Left lobe of liver (tissue), 2 donors: ENCODE measurements at places on chromosomes 2 and 18. TPM values are rescaled to one million over a fixed set of nuclear protein-coding genes. Genes with fewer than 3 reads are reported as not detected.

LRP2 gene
- total RNA-seq = 0.91 TPM

IL36G gene
- 0.20 TPM for total RNA-seq

RGPD4 gene
- not detected for total RNA-seq

ABCG5 gene
- total RNA-seq = 57.0 TPM

TLX2 gene
- 0.08 TPM for total RNA-seq

KCNK3 gene
- 0.43 TPM for total RNA-seq

TCF4 gene
- total RNA-seq = 8.7 TPM

IL18RAP gene
- 0.45 TPM for total RNA-seq

GDF7 gene
- 3.5 TPM for total RNA-seq

UGT1A4 gene
- 454 TPM for total RNA-seq

- peak; percentile 72 for DNase-seq
Observed at GRCh38 chr2:127675331-127676261, at the start of gene LIMS2. Gene LIMS2, minus strand, starts transcription at chr2:127675530. Its CDS starts 506 bp downstream, at chr2:127675024.

DNA sequence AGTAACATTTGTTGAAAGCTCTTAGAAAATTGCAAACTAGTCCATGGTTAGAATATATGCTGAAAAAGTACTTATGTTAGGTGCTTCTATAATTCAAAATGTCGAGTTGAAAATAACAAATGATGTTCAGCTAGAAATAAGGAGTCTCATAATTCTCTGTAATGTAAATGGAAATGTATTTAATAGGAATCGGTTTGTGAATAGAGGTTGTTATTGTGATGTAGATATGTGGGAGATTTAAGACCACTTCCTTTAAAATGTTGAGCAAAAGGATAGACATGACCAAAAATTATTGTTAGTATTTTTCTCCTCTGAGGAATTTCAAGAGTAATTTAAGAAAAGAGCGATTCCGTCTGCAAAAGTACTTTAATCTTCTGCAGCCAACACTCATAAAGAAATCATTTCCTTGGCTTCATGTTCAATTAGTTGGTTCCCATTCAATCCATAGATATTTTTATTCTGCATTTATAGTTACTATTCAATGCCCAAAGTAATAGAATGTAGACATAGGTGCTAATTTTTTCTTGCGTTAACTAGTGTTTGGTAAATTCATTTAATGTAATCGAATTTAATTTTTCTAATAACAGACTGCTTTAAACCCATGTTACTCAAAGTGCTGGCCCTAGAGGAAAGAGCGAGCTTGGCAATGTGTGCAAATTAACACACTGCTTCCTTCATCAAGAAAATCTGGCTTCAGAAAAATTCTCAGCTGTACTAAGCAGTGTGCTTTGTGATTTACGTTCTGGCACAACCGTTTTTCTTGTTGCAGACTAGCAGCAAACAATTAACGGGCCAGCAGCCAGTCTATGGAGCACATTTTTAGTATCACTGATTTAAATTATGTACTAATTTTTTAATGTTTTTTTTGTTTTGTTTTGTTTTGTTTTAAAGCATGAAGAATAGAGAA is 32.2 kb downstream of the FN1 start:
- no peak for DNase-seq

GRCh38 chr18:6795307-6795706 is 65.8 kb downstream of the ARHGAP28 start:
- no peak for DNase-seq

DNA sequence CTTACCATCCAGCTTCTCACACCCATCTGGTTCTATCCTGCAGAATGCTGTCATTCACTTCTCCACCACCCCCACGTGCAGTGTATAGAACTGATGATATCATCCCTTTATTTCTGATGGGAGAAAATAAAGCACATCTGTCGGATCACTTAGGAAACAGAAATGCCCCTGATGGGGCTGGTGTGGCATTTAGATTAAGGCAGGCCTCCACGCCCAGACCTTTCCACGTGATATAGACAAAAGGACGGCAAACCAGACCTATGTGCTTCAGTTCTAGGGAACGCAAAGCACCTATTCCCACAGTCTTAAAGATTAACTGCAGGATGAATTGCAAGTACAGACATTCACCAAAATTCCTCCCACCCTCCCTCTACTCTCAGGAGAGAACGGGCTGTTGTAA is 27.6 kb upstream of the CABLES1 start:
- no peak for DNase-seq

GRCh38 chr18:48203288-48203945 is 205.8 kb downstream of the ZBTB7C start:
- no peak for DNase-seq

- no peak for DNase-seq
Observed at GRCh38 chr2:110973262-110973661, 147.5 kb upstream of the BCL2L11 start.

GRCh38 chr18:1104181-1104881 is 199.7 kb downstream of the ADCYAP1 start:
- no peak for DNase-seq

GRCh38 chr2:26355038-26355995 is 8.7 kb upstream of the ADGRF3 start:
- DNase-seq = no peak

DNA sequence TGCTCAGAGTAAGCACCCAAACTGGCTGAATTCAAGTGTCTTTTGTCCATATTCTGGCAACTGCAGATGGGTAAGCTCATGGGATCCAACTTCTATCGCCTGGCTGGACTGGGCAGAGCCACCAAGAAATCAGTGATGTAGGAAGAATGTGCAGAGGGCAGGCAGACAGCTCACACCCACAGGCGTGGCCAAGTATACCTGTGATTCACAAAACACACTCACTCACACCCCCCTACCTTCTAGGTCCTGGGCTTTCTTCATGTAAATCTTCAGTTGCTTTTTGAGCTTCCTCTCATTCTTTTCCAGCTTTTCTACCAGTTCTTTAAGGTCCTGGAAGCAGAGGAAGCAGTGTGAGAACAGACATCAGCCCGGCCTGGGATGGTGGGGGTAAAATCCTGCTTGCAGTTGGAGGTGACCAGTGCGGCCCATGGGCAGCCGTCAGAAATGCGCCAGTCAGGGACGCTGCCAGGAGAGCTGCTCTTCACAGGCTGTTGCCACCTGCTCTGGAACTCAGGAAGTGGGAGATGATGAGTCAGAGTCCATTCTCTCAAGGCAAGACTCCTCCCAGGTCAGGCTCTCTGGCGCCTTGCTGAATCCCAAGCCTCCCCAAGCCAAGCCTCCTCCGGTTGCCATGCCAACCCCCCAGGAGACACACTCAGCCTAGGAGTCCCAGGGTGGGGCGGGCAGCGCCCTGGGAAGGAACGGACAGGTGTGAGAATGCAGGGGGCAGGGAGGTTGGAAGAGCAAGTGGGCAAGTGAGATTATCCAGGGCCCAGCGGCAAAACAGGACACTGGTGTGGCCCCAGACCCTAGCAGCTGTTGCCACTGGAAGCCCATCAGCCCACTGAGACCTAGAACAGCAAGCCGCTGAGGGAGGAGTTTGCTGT is 36.2 kb upstream of the ACAA2 start:
- no peak for DNase-seq

DNA sequence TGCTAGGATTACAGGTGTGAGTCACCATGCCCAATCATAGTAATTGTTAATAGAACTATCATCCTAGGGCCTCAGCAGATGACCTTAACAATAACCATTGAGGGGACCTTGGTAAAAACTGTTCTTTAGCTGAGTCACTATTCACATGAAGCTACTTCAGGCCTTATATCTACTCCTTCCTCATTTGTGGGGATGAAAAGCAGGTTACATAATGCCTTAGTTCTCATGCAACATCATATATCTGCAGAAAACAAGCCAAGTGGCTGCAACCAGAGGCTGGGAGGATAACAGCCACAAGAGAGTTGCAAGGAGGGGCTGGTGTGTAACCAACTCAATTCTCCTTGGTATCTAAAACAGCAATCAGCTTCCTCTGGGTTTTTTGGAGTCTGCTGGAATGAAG is 445.4 kb downstream of the NBAS start:
- DNase-seq = no peak

DNA sequence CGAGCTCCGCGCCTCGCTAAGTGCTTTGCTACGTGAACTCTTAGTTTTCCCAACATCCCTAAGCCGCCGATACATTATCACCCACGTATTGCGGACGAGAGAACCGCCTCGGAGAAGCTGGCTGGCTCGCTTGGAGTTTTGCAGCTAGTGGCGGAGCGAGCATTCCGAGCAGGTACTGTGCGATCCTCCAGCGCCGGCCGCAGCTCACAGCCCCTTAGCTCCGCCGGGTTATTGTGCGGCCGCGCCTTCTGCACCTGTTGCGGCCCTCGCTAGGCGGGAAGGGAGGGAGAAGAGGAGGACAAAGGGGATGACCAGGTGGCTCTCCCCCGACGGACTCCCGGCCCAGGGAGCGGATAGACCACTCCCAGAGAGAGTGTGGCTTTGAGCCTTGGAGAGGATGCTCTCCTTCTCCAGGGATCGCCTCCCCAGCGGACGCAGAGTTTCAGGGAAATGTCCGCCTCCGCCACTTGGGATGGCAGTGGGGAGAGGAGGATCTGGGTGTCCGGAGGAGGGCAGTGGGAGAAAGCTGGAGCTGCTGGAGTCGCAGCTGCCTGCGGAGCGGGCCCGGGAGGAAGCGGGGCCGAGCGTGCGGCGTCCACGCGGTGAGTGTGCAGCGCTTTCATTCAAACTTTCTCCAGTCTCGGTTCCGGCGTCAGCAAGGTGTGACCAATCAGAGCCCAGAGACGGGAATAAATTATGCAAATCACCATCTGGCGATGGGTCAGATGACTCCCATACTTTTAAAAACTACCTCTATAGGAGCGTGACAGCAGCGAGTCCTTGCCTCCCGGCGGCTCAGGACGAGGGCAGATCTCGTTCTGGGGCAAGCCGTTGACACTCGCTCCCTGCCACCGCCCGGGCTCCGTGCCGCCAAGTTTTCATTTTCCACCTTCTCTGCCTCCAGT is at the start of gene LIPG:
TSS of gene LIPG (plus strand) at position 769 of the 905 bp plus-strand sequence. CDS start 252 bp downstream, outside the sequence.
- DNase-seq = peak; percentile 90

DNA sequence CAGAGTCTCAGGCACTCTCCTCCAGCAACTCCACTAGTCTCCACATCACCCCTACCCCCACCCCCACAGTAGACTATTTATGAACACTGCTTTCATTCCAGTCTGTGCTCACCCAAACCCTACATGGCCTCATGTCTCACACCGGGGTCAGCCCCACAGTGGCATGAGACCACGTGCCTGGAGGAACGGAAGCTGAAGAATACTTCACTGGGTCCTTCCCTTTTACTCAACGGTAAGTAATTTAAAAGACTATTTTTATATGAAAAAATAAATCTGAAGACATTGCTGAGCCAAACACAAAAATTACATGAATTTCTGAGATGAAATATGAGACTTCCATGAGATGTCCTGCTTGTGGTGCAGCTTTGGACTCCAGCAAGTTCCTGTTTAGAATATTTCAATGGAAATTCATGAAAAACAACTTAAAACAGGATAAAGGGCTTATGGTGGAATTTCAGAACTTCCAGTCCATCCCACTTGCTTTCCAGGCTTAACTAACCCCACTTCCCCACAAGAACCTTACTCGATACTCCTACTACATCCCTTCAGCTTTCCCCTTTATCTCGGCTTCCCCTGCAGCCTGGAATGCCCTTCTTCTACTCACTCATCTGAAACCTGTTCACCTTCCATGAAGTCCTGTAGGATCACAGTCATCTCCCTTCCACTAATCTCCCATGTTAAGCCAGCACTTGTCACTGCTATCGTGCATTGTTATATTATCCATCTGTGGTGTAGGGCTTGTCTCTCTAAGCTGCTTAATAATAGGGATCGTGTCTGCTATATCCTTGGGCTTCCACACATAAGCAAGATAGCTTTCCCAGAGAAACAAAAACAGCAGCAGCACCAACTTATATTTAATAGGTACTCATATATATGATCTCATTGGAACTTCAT is 47.9 kb downstream of the SLC14A1 start:
- DNase-seq = no peak

DNA sequence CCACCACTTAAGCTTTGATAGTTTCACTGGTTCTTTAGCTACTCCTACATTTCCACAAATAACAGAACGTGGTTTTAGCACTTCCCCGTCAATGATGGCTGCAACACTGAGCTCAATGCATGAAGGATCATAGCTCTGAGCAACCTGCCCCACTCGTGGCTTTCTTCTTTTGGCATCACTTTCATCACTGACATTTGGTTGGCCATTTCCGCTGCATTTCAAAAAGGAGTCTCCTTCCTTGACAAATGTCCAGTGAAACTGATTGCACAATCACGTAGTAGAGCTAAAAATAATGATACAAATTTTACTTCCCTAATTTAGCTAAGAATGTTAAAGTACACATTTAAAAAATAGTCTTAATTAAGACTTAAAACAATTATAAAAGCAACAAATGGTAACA is 205.2 kb upstream of the HDAC4 start:
- peak; percentile 33 for DNase-seq

DNA sequence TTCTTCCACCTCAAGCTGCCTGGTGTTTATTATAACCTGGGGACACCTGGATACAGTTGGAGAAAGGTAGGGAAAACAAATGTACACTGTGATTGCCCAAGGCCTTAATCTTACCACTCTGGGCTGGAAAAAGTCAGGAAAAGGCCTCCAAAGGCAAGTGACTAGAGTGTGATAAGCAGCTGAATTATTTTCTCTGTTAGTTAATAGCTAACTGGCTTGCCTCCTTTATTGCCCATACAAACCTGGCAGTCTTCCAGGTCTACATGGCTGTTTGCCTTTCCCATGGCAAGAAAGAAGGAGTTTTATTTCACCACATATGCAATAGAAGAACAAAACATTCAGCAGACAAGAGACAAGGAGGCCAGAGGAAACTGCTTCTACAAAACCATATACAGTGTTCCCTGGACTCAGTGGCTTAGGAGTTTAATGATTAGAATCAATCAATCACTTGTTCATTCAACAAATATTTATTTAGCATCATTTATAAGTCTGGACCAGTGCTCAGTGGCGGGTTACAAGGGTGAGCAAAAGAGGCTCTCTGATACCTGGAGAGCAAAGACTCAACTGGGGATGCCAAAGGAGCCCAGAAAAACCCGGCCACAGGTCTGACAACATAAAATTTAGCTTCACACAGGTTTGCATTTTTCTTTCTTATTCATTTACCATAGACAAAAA is 27.5 kb upstream of the SUCLG1 start:
- DNase-seq = peak; percentile 61

- DNase-seq = no peak
Observed at GRCh38 chr2:14285812-14286211, 346.7 kb upstream of the LRATD1 start.

DNA sequence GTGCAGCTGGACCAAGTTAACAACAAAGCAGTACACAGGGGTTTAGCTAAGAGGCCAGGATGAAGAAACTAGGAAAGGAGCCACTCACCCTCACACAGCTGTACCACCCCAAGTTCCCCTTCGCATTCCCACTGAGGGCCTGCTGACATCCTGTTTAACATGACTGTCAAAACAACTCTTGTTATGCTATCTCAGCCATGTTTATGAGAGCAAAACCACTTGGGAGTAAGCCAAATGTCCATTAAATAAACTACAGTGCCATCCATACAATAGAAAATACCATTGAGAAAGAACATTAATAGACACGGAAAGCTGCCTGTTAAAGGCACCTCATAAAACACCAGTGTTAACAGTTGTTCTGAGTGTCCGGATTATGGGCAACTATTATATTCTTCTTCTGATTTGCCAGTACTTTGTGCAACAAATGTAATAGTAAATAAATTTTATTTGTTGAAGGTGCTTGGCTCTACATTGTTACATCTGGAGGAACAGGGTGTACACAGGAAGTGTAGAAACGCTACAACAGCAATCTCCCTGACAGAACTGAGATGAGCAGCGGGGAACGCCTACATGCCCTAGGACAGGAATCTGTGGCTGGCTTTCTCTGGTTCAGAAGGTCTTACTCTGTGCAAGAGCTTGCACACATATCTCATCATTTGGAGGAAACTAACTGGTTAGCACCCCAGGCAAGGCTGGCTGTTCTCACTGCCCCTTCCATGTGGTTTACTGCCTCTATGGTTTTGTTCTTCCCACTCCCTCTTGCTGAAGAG is 85.6 kb downstream of the EHD3 start:
- no peak for DNase-seq

- DNase-seq = no peak
Observed at GRCh38 chr2:133937669-133938068, 316.2 kb upstream of the MGAT5 start.
